ENCODE measurements at places on chromosomes 5 and 9.

- DNase-seq, result peak; percentile 24
These were observed 28.2 kb downstream of the YIPF5 start for GRCh38 chr5:144142139-144142823.

- no peak for DNase-seq
These were observed 102.8 kb upstream of the DAP start for GRCh38 chr5:10863763-10864383.

DNA sequence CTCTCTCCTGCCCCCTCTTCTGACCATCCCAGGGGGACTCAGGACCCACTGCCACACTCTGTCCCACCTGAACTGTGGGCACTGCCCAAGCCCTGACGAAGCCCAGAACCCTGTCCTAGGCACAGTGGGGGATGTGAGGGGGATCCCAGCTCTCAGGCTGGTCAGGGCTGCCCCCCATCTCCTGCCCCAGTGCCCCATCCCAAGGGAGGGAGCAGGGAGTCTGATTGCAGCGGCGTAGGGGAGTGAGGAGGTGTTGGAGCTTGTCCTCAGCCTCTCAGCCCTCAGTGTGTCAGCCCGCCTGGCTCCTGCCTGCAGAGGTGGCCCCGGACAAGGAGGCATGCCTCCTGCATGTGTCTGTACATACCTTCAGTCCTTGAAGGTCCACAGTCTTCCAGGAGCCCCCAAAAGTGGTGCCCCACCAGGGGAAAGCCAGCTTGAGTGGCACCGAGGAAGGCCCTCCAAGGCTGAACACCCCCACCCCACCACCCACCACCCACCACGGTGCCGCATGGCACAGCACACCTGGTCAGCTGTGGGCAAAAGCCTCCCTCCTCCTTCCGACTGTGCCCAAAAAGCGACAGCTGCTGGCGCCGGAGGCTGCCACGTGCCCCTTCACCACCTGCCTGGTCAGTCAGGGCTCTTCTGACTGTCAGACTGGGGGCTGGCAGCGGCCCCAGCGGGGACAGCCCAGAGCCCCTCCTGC lies 930 bp downstream of the SARDH start:
- DNase-seq, result no peak

DNA sequence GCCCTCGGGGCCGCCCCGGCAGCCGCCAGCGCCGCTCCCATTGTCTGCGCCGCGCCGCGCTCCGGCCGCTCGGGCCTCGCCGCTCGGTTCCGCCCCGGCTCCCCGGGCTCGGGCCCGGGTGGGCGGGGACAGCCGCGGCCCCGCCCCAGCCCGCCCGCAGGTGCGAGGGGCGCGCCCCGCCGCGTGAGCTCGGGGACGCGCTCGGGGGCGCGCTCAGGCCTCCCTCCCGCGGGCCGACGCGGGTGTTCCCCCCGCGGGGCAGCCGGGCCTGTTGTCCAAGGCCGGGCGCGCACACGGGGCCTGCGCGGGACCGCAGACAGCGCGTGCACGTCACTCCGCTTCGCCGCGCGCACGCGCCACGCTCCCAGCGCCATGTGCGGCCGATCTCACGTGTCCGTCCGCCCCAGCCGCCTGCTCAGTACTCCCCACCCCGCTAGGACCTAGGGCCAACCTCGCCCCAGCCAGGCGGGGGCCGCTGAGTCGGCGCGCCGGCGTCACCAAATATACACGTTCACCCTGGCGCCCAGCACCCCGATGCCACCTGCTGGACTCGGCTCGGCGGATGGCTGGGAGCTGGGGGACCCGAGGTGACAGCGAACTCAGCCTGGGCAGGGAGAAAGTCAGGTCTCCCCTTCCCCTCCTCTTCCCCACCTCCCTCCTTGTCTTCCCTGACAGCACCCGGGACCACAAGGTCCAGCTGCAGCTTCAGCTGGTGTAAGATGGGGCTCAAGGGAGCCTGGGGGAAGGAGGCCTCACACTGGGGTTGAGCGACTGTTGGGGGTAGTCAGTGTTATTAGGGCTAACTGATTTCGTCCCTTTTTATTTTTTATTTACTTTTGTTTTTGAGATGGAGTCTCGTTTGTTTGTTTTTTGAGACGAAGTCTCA lies 14.3 kb downstream of the GBGT1 start:
- DNase-seq, result peak; percentile 74

DNA sequence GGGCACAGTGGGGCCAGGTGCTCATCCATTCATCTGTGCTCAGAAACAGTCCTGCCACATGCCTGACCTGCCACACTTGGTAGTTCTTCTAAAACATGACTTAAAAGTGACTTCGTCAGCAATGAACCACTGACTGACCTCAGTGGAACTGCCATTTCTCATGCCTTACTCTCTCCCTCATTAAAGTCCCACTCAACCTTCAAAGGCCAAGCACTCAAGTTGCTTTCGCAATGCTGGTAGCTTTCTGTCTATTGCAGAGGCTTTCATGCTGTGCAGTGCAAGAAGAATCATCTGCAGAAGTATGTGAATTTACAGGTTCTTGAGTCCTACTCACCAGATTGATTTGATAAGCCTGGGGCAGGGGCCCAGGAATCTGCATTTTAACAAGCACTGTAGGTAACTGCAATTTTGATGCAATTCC lies 23.9 kb downstream of the B4GALT1 start:
- no peak for DNase-seq

GRCh38 chr5:73393611-73394489 lies 54.7 kb downstream of the FOXD1 start:
- no peak for DNase-seq

DNA sequence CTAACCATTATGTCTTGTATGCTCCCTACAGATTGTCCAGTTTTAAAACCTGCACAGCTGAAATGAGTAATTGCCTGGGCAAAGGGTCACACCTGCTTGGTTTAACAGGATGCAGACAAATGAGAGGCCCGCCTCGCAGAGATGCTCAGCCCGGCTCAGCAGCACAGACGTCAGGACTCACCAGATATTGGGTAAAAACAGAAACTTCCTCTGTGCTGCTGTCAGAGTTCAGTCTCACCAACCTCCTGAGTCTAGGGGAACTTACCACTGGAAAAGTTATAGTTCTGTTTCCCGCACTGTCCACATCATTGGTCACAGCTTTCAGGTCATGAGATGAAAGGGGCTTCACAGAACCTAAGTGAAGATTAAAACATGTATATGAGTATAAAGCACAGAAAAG lies 152.5 kb downstream of the ESM1 start:
- DNase-seq, result no peak

DNA sequence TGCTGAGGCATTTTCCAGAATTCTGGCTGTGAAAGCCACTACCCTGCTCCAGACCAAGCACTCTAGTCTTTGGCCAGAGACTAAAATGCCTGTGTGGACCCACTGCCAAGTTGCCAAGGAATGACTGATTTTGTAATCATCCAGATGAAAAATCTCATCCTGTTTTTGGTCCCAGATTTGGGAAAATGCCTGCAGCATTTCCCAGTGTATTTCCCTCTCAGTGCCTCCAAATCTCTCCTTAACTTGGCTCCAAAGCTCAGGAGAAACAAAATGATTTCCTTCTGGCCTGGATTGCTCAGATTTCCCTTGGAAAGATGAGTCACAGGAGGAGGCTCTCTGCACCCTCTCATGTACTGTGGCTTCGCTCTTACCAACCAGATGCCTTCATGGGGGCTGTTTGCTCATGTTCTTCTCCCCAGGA lies 335.2 kb upstream of the TARS1 start:
- DNase-seq, result peak; percentile 59
